ENCODE measurements at places on chromosomes 11 and 22. TPM values are rescaled to one million over a fixed set of nuclear protein-coding genes. Genes with fewer than 3 reads are reported as not detected.

DNA sequence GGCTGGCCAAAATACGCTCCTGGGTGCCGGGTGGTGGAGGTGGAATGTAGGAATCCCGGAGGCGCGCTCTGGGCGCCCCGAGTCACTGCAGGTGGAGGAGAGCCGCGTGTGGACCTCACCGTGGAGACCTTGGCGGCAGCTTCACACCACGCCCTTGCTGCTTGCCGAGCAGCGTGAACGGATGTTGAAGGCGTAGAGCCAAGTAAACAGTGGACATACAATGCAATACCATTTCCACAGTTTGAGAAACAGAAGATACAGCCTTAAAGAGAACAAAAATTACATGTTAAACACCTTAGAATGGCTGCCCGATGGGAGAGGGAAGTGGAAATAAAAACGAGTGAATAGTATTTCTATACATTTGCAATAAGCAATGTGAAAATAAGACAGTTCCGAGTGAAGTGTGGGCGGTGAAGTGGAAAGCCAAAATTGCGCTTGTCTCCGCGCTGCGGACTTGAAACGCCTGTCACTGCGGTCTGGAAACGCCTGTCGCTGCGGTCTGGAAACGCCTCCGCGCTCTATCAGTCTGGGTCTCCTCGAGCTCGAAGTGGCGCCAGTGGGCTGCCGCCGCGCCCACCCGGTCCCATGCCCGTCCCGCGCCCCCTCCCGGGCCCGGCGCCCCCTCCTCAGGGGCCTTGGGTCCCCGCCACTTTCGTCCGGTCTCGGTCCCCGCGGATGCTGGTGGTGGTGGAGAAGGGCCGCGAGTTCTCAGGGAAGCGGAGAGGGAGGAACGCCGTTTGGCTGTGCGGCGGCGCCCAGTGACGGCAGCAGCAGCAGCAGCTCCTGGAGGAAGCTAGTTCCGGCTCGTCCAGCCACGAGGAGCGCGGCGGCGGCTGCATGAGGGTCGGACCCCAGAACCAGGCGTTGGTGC lies 1.6 kb downstream of the NCR3LG1 start:
- peak; percentile 39 for DNase-seq

DNA sequence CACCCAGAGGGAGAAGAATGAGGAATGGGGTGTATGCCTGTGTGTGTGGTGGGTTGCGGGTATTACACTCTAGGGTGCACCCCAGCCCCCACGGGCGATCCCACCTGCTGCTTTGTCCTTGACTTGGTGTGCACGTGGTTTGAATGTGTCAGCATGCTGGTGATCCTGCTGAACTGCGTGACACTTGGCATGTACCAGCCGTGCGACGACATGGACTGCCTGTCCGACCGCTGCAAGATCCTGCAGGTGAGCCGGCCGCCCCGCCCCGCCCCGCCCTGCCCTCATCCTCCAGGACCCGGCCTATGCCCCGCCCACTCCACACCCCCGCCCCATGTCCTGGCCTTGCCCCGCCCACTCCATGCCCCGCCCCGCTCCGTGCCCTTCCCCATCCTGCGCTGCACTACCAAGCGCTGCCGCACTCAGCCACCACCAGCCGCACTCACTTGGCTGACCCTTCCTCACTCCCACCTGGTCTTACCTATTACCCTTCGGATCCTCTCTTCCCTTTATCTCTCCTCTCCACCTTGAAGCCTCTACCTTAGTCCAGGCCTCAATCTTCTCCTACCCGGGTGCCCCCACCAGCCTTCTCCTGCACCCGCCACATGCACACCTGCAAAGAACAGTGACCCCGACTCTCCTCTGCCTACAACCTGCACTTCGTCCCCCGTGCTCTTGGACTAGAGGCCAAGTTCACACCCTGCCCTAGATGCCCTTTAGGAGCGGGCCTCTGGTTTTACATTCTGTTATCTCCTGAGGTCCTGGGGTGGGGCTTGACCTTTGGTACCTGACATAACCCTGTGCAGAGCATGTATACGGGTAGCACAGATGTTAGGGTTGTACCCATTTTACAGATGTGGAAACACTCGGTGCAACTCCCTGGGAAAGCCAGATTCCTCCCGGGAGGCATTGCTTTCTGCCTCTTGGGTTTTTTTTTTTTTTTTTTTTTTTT lies 27.7 kb downstream of the CACNA1I start:
- DNase-seq: peak; percentile 46

DNA sequence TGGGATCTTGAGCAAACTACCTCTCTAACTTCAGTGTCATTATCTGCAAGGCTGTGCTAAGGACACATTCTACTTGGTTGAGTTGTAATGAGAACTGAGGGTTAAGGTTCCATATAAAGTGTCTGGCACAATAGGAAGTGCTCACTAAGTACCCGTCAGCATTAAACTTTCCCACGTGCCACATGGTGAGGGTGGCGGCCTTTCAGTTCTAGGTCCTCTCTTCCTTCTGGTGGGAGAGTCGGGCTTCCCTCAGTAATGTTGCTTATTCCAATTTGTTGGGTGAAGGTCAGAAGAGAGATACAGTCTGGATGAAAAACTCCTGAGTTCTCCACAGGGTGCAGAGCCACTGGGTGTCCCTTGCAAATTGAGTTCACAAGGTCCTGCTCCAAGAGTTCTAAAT lies 4.6 kb upstream of the CD6 start:
- no peak for DNase-seq

Gene OR5B21
- total RNA-seq: not detected

Gene SLC37A4
- total RNA-seq: 28.7 TPM

GRCh38 chr11:100066399-100066798 lies 620.7 kb upstream of the ARHGAP42 start:
- no peak for DNase-seq

GRCh38 chr22:41963453-41964111 lies 5.7 kb upstream of the SEPTIN3 start:
- no peak for DNase-seq

Data from activated T-helper 1 cell treated with anti-CD3 and anti-CD28 coated beads, Interleukin-12 subunit alpha, Interleukin-12 subunit beta, Interleukin-2, Interleukin-4 antibody, amounts not matched to agents 30 ng/mL and 10 ng/mL and 1 ng/mL, durations not matched to agents 14 hours and 24 hours and 36 hours (primary cell).